AG08395 (cell line): ENCODE measurements at places on chromosomes 6 and 20.
A peak's percentile ranks its signal among the peaks of the same experiment; 100 is the strongest.

DNA sequence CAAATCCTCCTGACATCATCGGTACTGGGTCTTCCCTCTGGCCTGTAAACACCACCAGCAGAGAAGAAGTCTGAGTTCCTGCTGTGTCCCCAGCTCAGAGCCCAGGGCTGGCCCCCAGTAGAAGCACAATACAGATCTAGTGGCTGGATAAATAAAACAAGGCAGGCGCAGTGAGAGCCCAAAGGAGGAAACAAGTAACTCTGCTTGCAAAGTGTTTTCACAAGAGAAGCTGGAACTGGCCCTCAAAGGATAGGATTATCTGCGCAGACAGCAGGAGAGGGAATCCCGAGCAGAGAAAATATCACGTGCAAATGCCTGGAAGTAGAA lies 205.1 kb downstream of the ZDHHC14 start:
- DNase-seq = no peak

DNA sequence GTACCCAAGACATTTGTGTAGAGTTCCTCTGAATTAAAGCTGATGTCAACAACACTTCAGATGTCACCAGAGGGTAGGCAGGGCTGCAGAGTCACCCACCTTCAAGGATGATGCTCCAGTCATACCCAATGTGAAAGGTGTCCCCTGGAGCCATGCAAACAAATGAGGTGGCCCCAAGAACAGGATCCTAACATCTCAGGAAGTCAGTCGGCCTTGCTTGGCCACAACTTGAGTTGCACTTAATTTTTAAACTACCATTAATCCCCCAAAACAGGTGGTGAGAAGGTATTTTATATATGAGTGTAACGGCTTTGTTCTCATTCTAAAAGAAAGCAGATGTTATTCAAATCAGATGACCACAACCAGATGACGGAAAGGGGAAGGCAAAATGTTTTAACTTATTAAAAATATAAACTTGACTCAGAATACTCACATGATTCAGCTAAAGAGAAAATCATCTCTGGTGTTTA lies 21.1 kb upstream of the SERPINB1 start:
- no peak for DNase-seq

DNA sequence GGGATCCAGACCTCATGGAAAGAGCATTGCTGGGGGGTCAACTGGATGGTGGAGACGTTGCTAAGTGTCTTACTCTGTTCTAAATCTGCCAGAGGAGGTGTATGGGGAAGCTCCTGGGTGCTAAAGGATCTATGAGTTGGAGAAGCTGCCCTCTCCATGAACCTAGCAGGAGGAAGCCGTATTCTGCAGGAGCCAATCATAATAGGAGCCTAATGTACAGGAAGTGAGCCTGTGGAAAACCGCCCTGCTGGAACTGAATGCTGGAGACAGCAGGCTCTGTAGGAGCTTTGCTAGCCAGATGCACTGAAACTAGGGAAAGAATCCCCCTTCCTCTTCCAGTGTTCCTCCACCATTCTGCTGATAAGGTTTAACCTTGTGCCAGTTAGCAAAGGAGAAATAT lies 10.9 kb downstream of the CASP8AP2 start:
- DNase-seq = no peak

- no peak for DNase-seq
These were observed 180.6 kb upstream of the TENT5A start for GRCh38 chr6:81933089-81933488.

- DNase-seq = no peak
These were observed 23.3 kb upstream of the BMP2 start for GRCh38 chr20:6744180-6744579.

- no peak for DNase-seq
These were observed 13.4 kb upstream of the NANP start for GRCh38 chr20:25637247-25637646.

DNA sequence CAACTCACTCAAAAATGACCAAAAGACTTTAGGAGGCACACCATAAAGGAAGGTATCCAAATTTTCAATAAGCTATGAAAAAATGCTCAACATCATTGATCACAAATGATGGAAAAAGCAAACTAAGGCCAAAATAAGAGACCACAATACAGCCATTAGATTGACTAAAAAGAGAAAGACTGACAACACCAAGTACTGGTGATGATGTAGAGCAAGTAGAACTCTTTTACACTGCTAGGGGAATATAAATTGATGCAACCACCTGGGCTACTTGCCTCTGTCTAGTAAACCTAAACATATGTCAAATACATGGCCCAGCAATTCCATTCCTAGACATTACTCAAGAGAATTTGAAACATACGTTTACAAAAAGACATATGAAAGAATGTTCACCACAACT lies 148.6 kb downstream of the GRM4 start:
- DNase-seq = no peak

DNA sequence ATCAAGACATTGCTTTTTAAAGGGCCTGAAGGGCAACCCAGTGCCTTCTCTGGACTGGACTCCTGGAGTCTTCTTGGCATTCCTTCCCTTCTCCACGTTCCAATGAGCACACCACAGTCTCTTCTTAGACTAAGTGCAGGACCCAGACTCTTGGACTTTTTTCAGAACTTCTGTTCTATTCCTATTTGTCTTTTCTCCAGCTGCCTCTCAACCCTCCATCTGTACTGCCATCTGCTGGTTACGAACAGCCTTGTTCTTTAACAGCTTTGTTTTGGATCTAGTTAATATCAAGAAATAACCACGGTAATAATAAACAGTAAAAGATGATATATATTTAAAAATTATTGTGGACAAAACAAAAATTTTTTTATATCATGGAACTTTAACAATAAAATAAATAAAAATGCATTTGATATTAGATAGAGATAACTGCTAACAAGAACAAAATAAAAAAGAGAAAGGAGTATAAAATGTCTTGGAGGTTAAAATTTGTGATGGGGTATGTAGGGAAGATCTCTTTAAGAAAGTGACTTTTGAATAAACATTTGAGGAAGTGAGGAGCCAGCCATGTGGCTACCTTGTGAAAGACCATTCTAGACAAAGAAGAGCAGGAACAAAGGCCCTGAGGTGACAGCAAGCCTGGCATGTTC lies 105.1 kb upstream of the HCRTR2 start:
- DNase-seq = peak; percentile 36

- no peak for DNase-seq
These were observed 27.5 kb upstream of the MYMX start for GRCh38 chr6:44189257-44189656.

DNA sequence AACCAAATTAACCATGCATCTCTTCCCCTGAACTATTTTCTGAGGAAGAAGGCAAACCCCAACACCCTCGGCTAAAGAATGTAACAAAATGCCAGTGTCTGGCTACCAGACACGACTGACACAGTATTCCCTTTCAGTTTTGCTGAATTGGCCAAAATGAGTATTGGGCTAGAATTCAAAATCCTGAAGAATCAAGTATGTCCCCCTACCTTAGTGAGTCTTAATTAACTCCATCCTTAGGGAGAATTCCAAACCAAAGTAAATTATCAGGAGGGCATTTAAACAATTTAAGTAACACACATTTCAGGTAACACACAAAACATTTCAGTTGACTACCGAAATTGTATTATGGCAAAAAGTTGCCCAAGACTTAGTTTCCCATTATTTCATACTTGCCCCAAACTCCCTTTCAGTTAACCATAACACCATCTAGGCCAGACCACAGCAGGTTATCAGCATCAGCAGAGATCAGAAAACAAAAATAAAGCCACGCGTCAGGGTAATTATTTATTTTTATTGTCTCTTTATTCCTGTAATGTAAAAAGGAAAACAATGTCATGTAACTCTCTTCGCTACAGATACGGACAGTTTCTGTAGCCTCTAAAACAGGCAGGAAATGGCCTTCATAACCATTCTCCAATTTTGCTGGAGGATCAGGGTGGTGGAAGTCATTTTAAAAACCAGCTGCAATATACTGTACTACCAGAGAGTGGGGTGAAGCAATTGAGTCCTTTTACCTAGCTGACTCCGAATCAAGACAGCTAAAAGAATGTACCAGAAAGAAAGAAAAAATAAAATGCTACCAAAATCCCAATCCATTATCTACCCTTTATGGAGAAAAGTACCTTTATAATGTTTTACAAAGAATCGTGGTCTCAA lies 1.9 kb downstream of the SNX5 start:
- peak; percentile 42 for DNase-seq

DNA sequence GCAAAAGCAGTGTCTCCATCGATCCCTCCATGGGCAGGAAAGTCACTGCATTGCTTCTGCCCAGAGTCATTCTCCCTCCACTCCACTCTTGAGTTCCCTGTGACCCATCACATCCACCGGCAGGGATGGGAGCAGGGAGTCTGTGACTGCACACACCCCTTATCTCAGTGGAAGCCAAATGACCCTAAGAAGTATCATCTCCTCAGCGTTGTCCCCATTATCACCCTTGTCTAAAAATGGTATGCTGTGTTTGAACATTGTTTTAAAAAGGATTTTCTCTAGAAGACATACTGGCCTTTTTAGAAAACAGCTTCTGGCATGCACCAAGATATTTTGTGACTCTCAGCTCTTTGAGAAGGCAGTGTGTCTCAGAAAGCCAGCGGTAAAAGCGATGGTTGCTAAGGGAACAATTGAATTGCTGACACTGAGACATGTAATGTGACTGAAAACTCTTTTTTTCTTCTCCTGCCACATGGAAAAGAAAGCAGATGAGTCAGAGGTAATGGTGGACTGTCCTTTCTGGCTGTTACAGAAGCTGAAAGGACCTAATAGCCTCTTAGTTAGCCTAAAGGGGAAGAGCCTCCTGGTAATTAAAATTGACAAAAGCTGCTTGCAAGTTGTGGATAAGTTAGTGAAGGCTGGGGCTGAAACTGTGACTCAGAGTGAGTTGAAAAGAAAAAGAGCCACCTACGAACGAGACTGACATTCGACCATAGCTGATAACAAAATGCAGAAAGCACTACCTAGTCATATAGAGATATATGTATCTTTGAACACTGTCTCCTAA lies 120.5 kb downstream of the MAP3K7 start:
- DNase-seq = no peak

DNA sequence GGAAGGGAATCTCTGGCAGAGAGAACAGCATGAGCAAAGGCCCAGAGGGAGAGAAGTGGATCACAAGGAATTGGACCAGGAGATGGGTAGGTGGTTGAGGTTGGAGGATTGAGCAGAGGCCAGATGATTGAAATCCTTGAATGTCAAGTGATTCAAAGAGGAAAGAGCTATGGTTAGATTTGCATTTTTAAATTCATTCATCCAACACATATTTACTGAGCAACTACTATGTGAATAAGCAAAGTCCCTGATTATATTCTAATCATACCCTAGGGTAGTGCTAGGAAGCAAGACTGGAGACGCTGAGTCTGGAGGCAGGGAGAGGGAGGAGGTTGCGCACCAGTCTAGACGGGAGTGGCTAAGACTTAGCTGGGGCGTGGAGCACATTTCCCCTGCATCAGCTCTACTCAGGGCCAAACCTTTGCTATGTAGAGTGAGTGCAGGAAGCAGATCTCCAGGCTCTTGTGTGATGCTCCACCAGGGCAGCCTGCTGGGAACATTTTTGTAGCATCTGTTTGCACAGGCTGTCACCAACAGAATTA lies 40.2 kb downstream of the EYA2 start:
- DNase-seq = no peak

DNA sequence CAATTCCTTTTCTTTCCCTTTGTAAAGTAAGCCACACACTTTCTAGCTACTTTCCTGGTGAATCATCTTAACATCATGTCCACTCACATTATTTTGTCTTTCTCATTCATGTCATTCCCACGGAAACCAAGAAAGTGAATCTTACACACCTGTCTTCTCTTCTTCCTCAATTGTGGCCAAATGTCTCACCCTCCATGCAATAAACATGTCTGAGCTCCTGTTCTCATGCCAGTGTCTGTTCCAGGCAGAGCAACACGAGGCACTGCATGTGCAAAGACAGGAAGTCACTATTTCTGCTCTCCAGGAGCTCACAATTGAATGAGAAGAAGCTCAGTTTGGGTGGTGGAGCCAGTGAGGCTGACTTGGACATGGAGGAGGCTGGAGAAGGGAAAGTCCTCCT lies 29.0 kb upstream of the TMEM244 start:
- peak; percentile 20 for DNase-seq

DNA sequence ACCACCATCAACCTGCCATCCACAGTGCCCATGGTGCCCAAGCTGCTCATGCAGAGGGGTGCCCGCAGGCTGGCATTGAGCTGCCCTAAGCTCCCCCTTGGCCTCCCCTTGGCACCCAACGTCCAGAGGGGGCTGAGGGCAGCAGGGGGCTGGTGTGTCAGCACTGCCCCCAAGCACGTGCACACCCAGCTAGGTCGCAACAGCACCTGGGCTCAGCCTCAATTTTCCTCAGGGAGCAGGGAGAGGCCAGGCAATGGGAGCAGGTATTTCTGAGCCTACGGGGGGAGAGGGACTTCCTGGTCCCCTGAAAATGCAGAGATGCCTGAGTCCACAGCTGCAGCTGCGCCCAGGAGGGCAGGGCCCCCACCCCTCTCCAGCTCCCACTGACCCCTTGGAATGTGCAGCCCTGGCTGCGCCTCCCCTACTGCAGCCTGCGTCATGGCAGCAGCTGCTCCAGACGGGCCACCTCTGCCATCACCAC lies 204.2 kb downstream of the ANKRD60 start:
- no peak for DNase-seq

GRCh38 chr6:43817192-43817591 lies 47.2 kb downstream of the VEGFA start:
- DNase-seq = peak; percentile 49

GRCh38 chr6:24307881-24308280 lies 50.0 kb downstream of the DCDC2 start:
- DNase-seq = no peak

GRCh38 chr6:1388630-1389368 lies 577 bp upstream of the FOXF2 start:
- DNase-seq = peak; percentile 32

GRCh38 chr6:1789092-1789491 lies 179.4 kb downstream of the FOXC1 start:
- DNase-seq = no peak

- DNase-seq = no peak
These were observed 227.9 kb downstream of the PREX1 start for GRCh38 chr20:48599748-48600469.

GRCh38 chr6:399785-400534 lies 8.4 kb downstream of the IRF4 start:
- no peak for DNase-seq

GRCh38 chr20:17610566-17611289 lies 40.9 kb downstream of the DSTN start:
- no peak for DNase-seq

- DNase-seq = no peak
These were observed 55.2 kb upstream of the MRAP2 start for GRCh38 chr6:83978324-83978734.

DNA sequence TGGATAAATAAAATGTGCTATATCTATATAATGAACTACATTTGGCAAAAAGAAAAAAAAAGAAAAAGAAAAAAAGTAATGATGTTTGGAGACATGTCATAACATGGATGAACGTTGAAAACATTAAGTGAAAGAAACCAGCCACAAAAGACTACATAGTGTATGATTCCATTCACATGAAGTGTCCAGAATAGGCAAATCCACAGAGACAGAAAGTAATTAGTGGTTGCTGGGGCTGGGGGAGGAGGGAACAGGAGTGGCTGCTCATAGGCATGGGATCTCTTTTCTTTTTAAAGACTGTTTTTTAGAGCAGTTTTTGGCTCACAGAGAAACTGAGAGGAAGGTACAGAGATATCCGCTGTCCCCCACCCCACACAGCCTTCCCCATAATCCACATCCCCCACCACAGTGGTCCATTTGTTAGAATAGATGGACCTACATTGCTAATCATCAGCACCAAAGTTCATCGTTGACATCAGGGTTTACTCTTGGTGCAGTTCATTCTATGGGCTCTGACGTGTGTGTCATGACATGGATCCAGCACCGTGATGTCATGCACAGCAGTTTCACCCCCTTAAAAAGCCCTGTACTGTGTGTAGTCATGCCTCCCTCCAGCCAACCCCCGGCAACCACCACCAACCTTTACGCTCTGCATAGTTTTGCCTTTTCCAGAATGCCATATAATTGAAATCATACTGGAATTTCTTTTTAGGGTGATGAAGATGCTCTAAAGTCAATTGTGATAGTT lies 240.9 kb upstream of the RREB1 start:
- no peak for DNase-seq
